ENCODE measurements at places on chromosomes 6 and 20.

GRCh38 chr6:138429761-138430160 is 25.7 kb downstream of the HEBP2 start:
- no peak for DNase-seq

DNA sequence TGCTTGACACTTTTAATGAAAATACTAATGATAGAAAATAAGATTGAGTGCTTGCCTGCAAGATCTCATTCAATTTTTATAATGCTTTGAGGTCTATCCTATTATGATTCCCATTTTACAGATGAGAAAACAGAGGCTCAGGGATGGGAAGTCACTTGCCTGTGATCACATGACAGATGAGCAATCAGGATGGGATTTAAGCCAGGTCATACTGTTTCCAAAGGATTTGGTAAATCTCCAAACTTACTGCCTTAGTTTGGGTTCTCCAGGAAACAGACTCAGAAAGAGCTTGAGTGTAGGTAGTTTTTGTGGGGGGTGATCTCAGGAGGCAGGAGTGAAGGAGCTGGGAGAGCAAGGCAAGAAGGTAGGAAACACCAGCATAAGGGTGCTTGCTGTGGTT is 456.3 kb downstream of the MAFB start:
- no peak for DNase-seq

DNA sequence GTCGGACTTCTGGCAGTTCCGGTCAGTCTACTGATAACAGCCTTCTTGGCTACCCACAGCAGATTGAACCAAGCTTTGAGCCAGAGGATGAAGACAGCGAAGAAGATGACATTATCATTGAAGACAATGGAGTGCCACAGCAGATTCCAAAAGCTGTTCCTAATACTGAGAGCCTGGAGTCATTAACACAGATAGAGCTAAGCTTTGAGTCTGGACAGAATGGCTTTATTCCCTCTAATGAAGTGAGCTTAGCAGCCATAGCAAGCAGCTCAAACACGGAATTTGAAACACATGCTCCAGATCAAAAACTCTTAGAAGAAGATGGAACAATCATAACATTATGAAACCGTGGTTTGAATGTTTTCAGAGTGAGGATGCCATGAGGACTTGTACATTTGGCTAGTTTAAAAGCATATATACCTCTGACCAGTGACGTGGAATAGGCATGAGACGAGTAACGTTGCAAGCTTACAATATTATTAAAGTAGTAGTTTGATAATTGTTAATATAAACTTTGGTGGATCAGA is 18.8 kb downstream of the PARD6B start:
- DNase-seq: no peak

- DNase-seq: no peak
Measured at GRCh38 chr6:100833972-100834574, 47.1 kb downstream of the ASCC3 start.

DNA sequence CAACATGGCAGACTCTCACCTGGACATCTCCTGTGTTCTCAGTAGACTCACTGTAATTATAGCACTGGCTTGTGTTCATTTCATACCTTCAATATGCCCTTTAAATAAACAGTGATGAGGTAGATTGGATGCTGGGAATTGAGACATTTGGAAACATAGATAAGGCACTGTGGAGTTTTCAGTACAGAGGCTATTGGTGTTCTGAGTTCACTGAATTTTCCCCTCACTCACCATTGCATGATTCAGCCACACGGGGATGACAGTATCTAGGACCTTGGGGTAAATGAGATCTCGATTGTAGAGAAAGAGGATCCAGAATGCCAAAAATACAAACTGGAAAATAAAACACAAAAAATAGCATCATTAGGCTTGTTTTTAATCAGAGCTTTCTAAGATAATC is 12.6 kb downstream of the ADTRP start:
- DNase-seq: no peak

DNA sequence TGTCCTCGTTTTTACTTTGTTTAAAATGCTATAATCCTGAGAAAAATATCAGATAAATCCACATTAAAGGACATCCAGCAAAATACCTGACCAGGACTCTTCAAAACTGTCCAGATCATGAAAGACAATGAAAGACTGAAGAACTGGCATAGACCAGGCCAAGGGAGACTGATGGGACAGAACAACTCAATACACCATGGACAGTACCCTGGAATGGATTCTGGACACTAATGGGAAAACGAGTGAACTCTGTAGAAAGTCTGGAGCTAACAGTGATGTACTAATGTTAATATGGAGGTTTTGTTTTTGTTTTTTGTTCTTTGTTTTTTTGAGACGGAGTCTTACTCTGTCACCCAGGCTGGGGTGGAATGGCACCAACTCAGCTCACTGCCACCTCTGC is 461.4 kb downstream of the CD83 start:
- no peak for DNase-seq

DNA sequence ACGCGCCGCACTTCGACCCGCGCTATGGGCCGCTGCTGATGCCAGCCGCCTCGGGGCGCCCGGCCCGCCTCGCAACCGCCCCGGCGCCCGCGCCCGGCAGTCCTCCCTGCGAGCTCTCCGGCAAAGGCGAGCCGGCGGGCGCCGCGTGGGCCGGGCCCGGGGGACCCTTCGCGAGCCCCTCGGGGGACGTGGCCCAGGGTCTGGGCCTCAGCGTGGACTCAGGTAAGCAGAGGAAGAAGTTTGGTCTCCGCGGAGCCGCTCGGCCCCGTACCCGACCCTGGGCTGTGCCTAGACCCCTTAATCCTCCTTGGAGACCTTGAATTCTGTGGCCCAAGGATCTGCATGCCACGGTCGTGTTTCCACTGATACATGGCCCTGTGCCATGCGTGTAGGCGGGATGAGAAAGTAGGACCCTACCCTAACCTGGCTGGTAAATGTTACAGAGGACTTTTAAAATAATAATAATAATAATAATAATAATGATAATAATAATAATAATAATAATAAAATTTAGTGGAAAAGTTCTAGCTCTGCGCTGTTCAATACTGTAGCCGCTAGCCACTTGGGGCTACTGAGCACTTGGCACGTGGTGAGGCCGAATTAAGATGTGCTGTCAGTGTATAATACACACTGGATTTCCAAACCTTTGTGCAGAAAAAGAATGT is 5.6 kb downstream of the VGLL2 start:
- no peak for DNase-seq

DNA sequence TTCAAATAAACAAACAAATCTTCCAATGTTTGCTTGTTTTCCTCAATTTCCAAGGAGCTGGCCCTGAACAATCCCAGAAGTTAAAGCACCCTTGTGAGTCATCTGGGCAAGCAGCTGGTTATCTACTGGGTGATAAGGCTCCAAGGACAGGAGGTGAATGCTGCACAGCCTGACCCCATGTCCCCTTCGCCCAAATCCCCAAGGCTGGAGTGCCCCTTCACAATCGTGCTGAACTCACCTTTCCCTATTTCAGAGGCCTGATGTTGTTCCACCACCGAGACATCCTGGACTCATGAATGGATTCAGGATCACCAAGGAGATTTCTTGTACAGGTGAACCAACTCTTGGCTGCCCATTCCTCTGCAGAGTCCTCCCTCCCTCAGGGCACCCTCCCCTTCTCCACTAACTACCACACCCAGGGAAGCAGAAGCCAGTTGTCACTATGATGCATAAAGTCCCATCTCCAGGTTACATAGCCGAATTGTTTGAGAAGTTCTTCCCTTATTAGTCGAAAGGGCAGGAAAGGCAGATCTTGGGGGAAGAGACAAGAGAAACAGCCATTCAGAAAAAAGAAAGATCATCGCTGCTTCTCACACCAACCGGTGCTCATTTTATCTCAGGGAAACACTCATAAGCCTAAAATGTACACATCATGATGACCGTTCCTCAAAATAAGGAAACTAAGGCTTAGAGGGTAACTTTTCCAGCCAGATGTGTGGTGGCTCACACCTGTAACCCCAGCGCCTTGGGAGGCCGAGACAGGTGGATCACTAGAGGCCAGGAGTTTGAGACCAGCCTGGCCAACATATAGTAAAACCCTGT is 138.8 kb upstream of the RREB1 start:
- peak; percentile 51 for DNase-seq

GRCh38 chr6:163367497-163368183 is 46.9 kb upstream of the QKI start:
- no peak for DNase-seq

DNA sequence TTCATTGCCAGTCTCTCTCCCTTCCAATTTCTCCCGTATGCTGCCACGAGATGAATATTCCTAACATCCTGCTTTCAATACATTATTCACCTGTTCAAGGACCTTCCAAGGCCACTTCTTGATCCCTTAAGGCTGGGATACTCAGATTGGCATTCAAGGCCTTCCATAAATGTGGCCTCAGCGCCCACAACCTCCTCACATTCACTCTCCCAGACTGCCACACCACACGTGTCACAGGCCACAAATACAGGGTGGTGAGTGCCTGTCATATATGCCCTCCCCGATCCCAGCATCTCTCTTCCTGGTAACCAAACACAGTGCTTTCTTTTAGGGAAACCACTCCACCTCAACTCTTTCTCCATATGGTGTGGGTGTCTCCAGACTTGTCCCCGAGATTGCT is 55.5 kb downstream of the TTI1 start:
- no peak for DNase-seq

DNA sequence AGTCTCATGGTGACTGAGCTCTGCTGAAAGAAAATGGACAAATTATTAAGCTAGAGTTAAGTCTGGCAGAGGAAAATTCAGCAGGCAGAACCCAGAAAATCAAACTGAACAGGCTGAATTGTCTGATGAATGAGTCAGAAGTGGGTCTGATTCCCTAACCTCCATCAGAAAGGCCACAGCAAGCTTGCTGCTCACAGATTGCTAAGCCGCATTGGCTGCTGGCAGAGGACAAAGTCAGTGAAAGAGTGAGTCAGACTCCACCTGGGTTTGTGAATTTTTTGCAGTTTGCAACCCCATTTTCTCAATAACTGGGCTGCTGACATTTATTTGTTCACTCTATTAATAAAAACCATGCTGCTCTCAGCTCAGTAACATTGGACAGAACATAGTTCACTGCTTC is 191.3 kb downstream of the EPM2A start:
- DNase-seq: no peak

DNA sequence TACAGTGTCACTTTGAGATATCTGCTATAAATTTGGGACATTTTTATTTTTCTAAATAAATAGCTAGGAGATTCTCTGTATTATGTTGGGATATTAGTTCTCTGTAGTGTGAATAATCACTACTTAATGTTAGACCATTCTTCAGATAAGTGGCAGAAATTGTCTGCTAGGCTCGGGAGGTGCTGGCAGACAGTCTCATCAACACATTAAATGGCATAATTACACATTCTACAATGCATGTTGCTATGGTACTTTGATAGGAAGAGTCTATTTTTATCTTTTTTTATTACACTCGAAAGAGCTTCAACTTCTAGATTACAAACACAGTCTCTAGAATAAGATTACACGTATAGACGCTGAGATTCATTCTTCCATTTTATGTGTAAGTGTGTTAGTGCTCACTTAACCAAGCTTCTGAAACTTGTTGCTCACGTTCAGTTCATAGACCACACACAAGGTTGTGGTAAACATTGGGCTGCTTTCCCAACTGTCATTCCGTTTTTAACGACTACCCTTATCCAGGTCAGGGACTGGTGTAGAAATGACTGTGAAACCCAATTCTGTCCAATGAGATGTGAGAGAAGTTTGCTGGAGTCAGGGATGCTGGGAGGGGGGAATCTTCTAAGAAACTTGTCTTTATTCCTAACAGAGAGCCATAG is 78.6 kb downstream of the TPBG start:
- DNase-seq: no peak

GRCh38 chr20:1266167-1266973 is at the start of gene SNPH:
Gene SNPH (plus strand): TSS chr20:1266294. CDS start chr20:1296240, 29,946 bp downstream.
- peak; percentile 53 for DNase-seq

DNA sequence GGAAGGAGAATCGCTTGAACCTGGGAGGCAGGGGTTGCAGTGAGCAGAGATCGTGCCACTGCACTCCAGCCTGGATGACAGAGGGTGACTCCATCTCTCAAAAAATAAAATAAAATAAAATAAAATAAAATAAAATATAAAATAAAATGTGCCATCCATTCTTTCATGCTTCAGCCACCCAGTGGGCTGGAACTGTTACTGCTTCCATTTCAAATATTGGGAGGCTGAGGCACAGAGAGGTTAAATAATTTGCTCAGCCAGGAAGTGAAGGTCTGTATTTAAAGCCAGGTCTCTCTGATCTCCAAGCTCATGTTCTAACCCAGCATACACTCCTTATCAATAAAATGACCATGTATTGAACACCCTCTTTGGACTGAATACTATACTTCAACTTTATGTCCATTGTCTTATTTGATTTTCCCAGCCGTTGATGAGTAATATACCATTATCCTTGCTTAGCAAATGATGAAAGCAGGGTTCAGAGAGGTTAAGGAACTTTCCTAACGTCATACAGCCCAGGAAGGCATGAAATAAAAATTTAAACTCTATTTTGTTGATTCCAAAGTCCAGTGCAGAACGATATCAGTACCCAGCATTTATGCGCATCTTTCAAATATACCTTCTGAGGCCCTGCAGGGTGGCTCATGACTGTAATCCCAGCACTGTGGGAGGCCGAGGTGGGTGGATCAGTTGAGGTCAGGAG is 25.8 kb upstream of the SLC9A8 start:
- peak; percentile 23 for DNase-seq

GRCh38 chr6:106609699-106610098 is 19.6 kb downstream of the RTN4IP1 start:
- peak; percentile 23 for DNase-seq

GRCh38 chr6:11770546-11771466 is 7.8 kb downstream of the ADTRP start:
- DNase-seq: no peak

DNA sequence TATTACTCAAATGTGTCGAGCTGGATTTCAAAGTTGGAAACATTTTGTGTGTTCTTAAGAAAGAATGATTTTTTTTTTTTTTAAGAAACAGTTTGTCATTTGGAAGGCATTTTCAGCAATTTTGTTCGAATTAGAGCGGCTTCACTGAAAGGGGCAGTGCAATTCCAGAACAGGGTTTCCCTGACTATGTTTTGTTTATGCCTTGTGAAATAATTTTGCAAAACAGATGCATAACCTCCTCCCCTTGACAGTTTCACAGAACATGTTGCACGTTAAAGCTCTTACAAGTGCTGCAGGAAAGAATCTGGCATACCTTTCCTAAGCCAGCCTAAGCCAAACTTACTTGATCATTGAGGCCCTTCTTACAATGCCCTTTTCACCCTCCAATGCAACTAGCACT is 216.0 kb upstream of the SSTR4 start:
- DNase-seq: no peak

GRCh38 chr6:13495112-13495776 is 7.8 kb upstream of the GFOD1 start:
- peak; percentile 33 for DNase-seq

GRCh38 chr6:29834564-29835436 is 7.2 kb downstream of the HLA-G start:
- DNase-seq: peak; percentile 24

- peak; percentile 43 for DNase-seq
Measured at GRCh38 chr6:157235600-157236039, 87.7 kb downstream of the TMEM242 start.
